Upper lobe of left lung (tissue), 6 donors: ENCODE measurements at places on chromosomes 4 and X. TPM values are rescaled to one million over a fixed set of nuclear protein-coding genes. Genes with fewer than 3 reads are reported as not detected.

SFRP2 gene
- total RNA-seq, result 45.2 TPM

USO1 gene
- total RNA-seq, result 52.4 TPM

SLC39A8 gene
- total RNA-seq, result 218 TPM

CTAG1B gene
- total RNA-seq, result not detected

USP26 gene
- not detected for total RNA-seq
